ENCODE measurements at places on chromosomes 5 and 9.

DNA sequence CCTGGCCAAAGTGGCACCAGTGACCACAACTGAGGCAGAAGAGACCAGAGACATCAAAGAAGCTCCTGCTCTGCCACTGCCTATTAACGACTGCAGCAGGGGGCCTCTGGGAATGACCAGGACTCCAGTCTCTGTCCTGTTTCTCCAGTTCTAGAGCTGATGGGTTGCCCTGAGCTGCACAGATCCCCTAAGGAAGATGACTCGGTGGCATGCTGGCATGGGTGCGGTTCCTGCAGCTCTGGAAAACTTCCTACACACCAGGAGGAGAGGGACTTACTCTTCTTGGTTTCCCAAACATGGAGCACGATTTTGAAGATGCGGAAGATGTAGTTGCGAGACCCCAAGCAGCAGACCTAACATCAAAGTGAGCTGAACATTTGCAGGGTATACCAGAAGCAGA lies 2.7 kb downstream of the SLIT3 start:
- DNase-seq: no peak

- no peak for DNase-seq
Observed at GRCh38 chr9:137666955-137667670, 48.3 kb downstream of the EHMT1 start.

GRCh38 chr5:163659568-163659902 lies 154.1 kb downstream of the MAT2B start:
- no peak for DNase-seq

DNA sequence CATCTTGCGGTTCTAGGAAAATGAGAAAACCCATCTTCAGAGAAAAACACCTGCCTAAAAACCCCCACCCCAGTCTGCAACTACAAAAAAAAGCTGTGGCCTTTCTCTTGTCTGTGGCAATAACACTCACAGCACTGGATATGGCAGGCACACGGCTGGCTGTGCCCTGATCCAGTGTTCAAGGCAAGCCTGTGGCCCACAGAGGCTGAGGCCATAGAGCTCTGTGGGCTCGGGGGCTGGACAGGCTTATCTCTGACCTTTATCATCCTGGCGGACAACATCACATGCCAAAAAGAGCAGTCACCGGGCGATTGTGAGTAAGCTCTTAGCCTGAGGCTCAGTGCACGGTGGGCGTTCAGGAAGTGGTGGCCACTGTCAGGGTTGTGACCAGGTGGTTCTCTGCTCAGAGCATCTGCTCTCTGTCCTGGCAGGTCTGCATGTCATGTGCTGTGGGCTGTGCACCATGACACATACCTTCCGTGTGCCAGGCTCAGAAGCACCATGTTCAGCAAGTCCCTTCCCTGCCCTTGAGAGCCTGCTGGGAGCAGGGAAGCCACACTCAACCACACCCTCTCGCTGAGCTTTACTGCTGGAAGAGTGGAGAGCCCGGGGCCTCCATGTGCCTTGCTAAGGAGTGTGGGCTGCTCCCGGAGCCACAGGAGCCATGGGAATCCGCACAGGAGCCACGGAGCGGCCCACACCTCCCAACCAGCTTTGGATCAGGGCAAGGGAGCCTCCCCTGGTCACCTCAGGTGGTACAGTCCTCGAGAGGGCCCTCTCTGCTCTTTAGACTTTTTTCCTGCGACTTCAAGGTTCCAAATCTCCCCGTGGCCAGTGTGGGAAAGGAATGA lies 34.6 kb upstream of the WDR38 start:
- DNase-seq: no peak

DNA sequence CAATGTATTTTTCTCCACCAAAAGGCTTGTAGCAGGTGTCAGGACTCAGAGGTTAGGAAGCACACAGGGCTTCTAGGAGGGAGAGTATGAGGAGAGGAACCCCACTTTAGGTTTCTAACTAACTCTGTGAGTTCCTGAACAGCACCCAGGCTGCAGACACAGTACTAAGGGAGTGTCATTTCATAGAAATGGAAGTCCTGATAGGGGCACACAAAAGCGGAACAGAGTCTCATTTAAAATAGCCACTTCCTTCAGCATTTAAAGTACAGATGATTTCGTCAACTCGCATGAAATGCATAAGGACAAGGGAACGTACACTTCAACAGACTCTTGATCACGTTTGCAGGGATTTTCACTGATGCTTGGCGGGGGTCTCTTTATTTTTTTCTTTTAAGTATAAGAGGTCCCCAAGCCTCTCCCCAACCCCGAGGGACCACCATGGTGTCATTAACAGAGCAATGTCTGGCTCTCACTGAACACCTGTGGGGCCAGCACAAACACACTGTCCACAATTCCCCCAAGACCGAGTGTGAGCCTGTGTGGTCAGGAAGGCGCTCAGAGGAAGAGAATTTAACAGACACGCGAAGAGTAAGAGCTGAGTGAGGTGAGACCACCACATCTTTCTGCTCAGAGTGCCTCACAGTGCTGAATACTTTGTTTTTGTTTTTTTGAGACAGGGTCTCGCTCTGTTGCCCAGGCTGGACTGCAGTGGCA lies 82.3 kb downstream of the SECISBP2 start:
- DNase-seq: no peak

DNA sequence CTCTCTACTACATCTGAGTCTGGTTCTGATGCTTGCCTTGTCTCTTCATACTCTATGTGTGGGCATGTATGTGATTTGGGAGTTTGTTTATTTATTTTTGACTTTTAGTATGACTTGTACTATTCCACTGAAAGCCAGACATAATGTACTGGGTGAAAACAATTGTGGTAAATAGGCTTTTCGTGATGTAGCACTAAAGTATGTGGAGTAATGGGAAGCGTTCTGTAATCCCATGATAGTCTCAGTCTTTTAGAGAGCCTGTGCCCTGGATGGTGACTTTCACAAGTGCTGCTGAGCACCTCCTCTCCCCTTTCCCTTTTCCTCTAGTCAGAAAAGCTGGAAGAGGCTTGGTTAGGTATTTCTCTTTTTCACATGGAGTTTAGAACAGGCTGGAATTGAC lies 85.8 kb upstream of the S1PR3 start:
- no peak for DNase-seq

DNA sequence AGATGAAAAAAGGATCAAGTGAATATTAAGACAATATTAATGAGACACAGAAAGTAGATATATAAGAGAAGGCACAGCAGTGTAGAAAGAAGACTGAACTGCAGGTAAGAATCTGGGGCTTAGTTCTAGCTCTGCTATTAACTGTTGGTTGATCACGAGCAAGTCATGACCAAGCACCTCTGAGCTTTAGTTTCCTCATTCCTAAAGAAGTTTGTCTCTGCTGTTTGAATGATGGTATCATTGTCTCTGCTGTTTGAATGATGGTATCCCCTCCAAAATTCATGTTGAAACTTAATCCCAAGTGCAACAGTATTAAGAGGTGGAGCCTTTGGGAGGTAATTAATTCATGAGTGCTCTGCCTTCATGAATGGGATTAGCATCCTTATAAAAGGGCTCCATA lies 2.5 kb upstream of the NME5 start:
- no peak for DNase-seq

DNA sequence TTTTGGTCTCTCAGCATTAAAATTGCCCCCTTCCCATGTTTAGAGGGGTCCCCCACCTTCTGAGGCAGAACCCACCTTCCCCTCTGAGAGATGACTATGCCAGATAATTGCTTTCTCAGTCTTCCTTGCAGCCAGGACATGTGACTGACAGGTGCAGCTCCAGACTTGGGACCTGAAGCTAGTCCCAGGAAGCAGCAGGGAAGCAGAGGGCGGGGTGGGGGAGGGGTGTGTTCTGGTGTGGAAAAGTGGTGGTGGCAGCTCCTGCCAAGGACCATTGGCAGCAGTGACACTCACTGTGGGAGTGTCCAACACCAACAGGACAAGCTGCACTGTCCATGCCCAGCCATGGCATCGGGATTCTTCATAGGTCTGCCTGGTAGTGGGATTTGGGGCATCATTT lies 2.3 kb downstream of the EIF4E1B start:
- DNase-seq: no peak

GRCh38 chr5:59348189-59348588 lies 545.3 kb downstream of the PDE4D start:
- DNase-seq: no peak

- no peak for DNase-seq
Observed at GRCh38 chr9:76510446-76510845, 51.5 kb downstream of the GCNT1 start.

DNA sequence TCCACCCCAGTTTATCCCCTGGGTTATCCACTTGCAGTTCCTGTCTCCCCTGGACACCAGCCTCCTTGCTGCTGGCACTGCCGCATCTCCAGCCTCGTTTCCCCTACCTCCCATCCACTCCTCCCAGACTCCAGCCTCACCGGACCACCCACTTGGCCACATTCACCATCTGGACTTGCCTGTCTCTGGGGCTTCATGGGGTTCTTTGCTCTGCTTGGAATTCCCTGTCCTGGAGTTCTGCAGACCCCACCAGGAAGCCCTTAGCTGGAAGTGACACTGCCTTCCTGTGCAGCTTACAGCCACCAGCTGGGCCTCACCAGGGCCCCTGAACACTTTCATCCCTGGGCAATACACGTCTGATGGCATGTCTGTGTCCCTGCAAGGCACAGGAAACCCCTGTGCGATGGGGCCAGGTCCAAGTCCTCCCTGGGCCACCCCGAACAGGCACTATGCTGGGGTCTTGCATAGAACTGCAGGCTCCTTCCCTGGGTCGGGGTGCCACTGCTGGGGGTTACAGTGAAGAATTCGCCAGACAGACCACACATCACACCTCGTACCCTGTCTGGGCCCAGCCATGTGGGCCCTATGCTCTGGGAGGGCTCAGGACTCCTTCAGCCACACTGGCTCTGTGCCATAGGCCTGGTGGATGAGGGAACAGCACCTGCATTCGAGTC lies 3.0 kb downstream of the FLT4 start:
- no peak for DNase-seq

DNA sequence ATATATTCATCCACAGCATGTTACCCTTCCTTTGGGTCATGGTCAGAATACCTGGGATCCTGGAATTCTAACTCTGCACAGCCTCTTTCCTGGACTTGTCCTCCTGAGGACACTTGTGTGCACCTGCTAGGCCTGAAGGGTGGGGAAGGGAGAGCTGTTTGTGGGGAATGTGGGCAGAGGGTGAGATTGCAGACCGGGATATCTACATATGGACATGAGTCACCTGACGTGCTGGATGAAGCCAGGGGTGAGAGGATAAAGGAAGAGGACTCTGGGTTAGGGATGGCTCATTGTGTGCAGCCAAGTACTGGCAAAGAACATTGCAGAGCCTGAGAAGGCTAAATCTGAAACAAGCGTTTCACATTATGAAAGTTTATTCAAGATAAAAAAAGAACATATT lies 241.4 kb upstream of the RPS23 start:
- DNase-seq: no peak

GRCh38 chr5:154211641-154212390 lies 21.3 kb downstream of the GALNT10 start:
- no peak for DNase-seq

All from femur (tissue), 1 donor.